ENCODE measurements at places on chromosomes 3 and 15. TPM values are rescaled to one million over a fixed set of nuclear protein-coding genes. Genes with fewer than 3 reads are reported as not detected.
A peak's percentile ranks its signal among the peaks of the same experiment; 100 is the strongest.

GRCh38 chr3:138936741-138937689 is 9.9 kb downstream of the FOXL2 start:
- no peaks in the 10 kb centered on the region for H3K36me3 ChIP-seq
- peak overlapping the region; percentile 10 for H3K4me3 ChIP-seq
- no peak overlapping the region for H3K27ac ChIP-seq
- H3K4me1 ChIP-seq: peaks cover 51% of the 10 kb centered on the region
- peaks cover 56% of the 10 kb centered on the region for H3K27me3 ChIP-seq
- DNase-seq: no peak

DNA sequence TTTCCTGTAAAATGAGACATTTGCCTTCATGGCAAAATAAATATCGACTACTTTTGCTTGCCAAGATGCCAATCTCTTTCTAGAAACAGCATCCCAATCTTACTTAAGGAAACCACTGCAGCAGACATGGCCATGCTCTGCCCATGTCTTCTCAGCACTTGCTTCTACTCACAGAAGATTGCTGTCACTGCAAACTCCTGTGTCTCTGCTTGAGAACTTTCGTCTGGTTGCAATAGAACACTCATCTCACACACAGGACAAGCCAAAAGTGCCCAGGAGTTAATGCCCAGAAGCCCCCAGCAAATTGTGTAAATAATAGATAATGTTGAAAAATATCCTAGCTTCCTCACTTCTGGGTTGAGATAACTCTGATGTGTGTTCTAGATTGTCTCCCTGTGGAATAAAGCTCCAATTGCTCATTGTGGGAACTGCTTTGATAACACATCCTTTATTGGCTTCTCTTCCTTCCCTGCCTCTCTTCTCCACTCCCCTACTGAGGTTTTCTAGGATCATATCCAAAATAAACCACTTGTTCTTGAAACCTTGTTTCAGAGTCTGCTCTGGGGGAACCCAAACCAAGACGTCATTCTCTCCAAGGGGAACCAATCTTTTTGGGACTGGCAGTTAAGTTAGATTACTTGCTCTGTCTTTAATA is 156.3 kb upstream of the STRIT1 start:
- no peak overlapping the region for H3K27ac ChIP-seq
- no peak for DNase-seq
- H3K27me3 ChIP-seq: no peaks in the 10 kb centered on the region
- no peaks in the 10 kb centered on the region for H3K36me3 ChIP-seq
- no peaks in the 10 kb centered on the region for H3K4me1 ChIP-seq

DNA sequence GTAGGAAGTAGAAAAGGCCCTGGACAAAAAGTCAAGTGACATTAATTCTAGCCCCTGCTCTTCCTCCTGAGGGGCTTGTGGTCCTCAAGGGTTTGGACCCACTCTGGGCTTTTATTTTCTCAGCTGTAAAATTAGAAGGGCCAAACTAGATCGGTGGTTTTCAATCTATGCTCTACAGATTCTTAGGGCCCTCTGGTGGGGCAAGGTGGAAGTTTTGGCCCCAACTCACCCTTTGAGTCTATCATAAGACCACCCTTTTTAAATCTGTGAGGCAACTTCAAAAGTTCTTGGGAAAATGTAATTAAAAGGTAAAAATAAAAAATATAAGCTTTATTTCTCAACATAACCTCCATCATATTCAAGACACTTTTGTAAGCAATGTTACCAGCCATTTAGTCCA is 25.6 kb upstream of the CFAP161 start:
- no peak for DNase-seq
- H3K36me3 ChIP-seq: no peaks in the 10 kb centered on the region
- no peaks in the 10 kb centered on the region for H3K4me1 ChIP-seq
- no peak overlapping the region for H3K4me3 ChIP-seq

LDHAL6B gene
- not detected for total RNA-seq

DNA sequence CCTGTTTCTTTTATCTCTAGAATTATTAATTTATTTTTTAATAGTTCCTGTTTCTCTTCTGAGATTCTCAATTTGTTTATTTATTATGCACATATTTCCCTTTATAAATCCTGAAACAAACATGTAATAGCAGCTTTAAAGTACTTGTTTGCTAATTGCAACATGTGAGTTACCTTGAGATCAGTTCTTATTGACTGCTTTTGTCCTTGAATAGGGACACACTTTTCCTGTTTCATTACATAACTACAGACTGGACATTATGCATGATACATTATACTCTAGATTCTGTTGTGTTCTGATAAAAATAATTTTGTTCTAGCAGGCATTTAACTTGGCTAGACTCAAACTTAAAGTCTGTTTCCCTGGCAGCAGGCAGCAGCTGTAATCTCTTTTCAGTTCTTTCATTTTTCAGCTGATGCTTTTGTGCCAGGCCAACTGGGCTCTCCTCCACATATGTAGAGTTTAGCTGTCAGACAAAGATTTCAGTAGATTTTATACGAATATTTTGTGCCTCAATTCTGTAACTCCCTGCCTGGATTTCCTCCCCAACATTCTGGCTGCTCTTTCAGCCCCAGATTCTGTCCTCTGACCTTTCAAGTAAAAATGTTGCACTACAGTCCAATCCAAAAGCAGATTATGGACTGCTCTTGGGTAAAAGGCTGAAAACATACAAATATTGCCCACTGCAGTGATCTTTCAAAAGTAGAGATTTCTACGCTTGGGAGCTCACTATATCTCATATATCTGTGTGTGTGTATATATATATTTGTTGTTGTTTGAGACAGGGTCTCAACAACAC is 41.9 kb downstream of the PCOLCE2 start:
- H3K4me1 ChIP-seq: no peaks in the 10 kb centered on the region
- H3K36me3 ChIP-seq: no peaks in the 10 kb centered on the region
- H3K27me3 ChIP-seq: no peaks in the 10 kb centered on the region
- DNase-seq: no peak
- H3K4me3 ChIP-seq: no peak overlapping the region

DNA sequence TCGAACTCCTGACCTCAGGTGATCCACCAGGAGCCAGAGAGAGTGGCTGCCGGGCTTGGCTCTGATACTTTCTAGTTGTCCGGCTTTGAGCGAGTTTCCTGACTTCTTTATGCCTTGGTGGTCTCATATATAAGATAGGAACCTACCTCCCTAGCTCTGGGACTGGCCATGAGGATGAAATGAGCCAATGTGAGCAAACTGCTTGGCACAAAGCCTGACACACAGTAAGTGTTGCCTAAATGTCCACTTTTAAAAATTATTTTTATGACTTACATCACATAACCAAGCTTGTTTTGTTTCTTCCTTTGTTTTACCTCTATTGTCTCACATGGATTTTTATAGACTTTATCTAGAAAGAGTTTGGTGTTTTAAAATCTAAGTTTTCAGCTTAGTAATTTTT is 42.1 kb upstream of the CCDC174 start:
- no peak for DNase-seq
- H3K4me1 ChIP-seq: no peaks in the 10 kb centered on the region
- H3K27ac ChIP-seq: no peak overlapping the region

DNA sequence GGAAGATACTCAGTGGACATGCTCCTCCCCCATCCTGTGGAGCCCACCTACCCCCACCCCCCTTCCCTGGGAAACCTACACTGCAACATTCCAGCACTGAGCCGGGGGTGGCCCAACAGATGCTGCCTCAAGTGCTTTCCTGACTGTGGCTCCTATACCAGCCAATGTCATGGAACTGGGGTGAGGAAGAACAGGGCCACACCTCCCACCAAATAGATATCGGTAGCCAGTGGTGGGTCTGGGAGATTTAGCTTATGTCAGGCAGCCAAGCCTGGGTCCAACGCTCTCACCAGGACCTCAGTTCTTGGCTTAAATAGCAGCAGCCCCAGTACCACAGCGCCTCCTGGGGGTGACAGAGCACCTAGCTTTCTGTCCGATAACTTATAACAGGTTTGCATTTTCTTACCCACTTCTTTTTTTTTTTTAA is 30.3 kb downstream of the CDC25A start:
- no peaks in the 10 kb centered on the region for H3K27me3 ChIP-seq
- no peak overlapping the region for H3K27ac ChIP-seq
- H3K4me1 ChIP-seq: peaks cover 11% of the 10 kb centered on the region
- H3K36me3 ChIP-seq: no peaks in the 10 kb centered on the region
- peak; percentile 64 for DNase-seq

DNA sequence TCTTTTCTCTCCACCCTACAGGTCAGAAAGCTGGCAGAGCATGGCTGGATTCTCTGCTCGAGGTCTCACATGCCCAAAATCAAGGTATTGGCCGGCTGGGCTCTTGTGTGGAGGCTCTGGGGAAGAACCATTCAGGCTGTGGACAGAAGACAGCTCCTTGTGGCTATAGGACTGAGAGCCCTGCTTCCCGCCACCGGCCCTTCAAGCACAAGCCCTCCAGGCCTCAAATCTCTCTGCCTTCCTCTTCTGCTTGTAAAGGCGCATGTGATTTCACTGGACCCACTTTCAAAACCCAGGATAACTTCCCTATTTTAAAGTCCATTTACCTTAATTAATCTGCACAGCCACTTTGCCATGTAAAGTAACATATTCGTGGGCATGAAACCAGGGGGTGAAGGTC is 36.2 kb upstream of the MGLL start:
- H3K4me1 ChIP-seq: no peaks in the 10 kb centered on the region
- no peak for DNase-seq
- no peaks in the 10 kb centered on the region for H3K36me3 ChIP-seq
- H3K4me3 ChIP-seq: no peak overlapping the region
- no peak overlapping the region for H3K27ac ChIP-seq

GRCh38 chr3:4850211-4850927 is 128.9 kb upstream of the BHLHE40 start:
- H3K36me3 ChIP-seq: no peaks in the 10 kb centered on the region
- no peak overlapping the region for H3K27ac ChIP-seq

GRCh38 chr3:78086150-78086549 is 1046.3 kb downstream of the ROBO2 start:
- peaks cover 20% of the 10 kb centered on the region for H3K4me1 ChIP-seq
- no peak overlapping the region for H3K27ac ChIP-seq
- H3K36me3 ChIP-seq: no peaks in the 10 kb centered on the region
- H3K4me3 ChIP-seq: no peak overlapping the region
- no peaks in the 10 kb centered on the region for H3K27me3 ChIP-seq

CISH gene
- total RNA-seq: 31.0 TPM

UBAP1L gene
- 9.4 TPM for total RNA-seq

DNA sequence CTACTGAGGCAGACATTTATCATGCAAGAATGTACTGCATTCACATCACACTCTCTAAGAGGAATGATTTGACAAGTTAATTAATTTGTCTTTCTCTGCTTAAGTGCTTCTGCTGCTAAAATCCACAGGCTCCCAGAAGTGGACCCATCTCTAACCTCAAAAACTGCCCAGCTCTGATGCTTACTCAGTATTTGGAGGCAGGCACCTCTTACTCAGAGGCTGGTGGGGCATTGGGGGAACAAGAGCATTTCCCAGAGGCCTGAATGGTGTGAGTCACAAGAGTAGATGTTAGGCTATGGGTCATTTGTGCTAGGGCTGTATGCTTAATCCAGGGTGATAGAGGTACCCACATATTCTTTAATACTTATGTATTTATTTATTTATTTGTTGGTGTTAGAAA is 34.4 kb upstream of the HCN4 start:
- no peaks in the 10 kb centered on the region for H3K4me1 ChIP-seq
- DNase-seq: no peak
- no peaks in the 10 kb centered on the region for H3K27me3 ChIP-seq
- H3K27ac ChIP-seq: no peak overlapping the region
- H3K4me3 ChIP-seq: no peak overlapping the region
- no peaks in the 10 kb centered on the region for H3K36me3 ChIP-seq

TRPC1 gene
- total RNA-seq: 22.5 TPM

- no peaks in the 10 kb centered on the region for H3K36me3 ChIP-seq
- no peak for DNase-seq
- no peak overlapping the region for H3K27ac ChIP-seq
- no peaks in the 10 kb centered on the region for H3K4me1 ChIP-seq
- H3K27me3 ChIP-seq: no peaks in the 10 kb centered on the region
- no peak overlapping the region for H3K4me3 ChIP-seq
Observed at GRCh38 chr3:115062412-115062956, 84.6 kb downstream of the ZBTB20 start.

ZPLD1 gene
- not detected for total RNA-seq

DNA sequence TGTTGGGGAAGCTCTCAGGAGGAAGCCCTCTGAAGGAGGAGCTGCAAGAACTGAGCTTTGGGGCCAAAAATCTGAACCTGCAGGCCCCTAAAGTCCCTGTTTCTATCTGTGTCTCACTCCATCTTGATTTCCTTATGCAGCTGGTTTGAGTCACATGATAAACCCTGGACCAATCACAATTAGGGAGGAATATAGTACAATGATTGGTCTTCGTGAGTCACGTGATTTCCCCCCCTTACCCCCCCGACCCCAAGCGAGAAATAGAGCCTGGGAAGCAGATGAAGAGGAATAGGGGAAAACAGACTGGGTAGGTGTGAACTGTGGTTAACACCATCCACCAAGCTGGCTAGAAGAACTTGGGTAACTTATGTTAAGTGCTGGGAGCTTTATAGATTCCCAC is 12.9 kb downstream of the CRABP1 start:
- no peak overlapping the region for H3K27ac ChIP-seq
- no peaks in the 10 kb centered on the region for H3K27me3 ChIP-seq
- DNase-seq: no peak
- peaks cover 24% of the 10 kb centered on the region for H3K4me1 ChIP-seq

GRCh38 chr15:75008221-75008625 is 12.9 kb downstream of the SCAMP5 start:
- H3K4me1 ChIP-seq: no peaks in the 10 kb centered on the region
- H3K27ac ChIP-seq: no peak overlapping the region
- no peak for DNase-seq
- no peaks in the 10 kb centered on the region for H3K27me3 ChIP-seq
- no peak overlapping the region for H3K4me3 ChIP-seq
- no peaks in the 10 kb centered on the region for H3K36me3 ChIP-seq

DNA sequence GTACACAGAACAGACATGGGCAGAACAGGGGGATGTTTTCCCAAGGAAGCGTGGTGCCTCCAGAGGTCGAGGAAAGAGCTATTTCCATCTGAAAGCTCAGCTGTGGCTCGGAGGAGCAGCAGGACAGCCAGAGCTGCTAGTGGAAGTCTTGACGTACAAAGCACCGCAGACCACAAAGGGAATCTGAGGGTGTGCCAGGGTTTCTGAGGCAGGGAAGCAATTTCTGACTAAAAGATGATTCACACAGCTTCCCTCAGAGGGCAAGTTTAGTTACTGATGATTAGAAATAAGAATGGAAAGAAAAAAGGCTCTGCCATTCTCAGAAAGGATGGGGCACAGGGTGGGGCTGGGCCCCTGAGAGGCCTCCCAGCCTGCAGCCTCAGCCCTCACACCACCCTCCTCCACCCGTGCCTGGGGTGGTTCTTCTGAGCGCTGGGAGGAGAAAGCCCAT is 45.8 kb upstream of the SEC13 start:
- H3K36me3 ChIP-seq: no peaks in the 10 kb centered on the region
- H3K27me3 ChIP-seq: no peaks in the 10 kb centered on the region
- H3K4me3 ChIP-seq: no peak overlapping the region
- no peak for DNase-seq

PCSK6 gene
- total RNA-seq: 7.9 TPM
